ENCODE measurements at places on chromosomes 3 and 15. TPM values are rescaled to one million over a fixed set of nuclear protein-coding genes. Genes with fewer than 3 reads are reported as not detected.

DNA sequence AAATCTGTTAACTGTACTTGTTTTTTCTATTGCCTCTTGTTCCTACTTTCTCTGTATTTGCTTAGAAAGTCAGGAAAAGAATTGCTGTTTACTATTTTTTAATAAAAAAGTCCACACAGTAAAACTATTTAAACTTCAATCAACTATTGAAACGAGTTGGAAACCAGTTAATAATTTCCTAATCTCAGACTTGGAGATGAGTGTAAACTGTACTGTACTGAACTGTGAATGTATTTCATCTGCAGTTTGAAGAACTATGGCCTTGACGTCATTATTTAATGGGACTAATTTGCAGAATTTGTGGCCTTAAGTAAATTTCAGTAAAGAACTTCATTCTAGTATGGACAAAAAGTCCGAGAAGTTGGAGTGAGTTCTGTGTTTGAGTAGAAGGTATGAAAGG, 89.1 kb downstream of the LRRC28 start:
- DNase-seq = no peak

GRCh38 chr3:102400142-102400541, 34.7 kb upstream of the ZPLD1 start:
- no peak for DNase-seq

DNA sequence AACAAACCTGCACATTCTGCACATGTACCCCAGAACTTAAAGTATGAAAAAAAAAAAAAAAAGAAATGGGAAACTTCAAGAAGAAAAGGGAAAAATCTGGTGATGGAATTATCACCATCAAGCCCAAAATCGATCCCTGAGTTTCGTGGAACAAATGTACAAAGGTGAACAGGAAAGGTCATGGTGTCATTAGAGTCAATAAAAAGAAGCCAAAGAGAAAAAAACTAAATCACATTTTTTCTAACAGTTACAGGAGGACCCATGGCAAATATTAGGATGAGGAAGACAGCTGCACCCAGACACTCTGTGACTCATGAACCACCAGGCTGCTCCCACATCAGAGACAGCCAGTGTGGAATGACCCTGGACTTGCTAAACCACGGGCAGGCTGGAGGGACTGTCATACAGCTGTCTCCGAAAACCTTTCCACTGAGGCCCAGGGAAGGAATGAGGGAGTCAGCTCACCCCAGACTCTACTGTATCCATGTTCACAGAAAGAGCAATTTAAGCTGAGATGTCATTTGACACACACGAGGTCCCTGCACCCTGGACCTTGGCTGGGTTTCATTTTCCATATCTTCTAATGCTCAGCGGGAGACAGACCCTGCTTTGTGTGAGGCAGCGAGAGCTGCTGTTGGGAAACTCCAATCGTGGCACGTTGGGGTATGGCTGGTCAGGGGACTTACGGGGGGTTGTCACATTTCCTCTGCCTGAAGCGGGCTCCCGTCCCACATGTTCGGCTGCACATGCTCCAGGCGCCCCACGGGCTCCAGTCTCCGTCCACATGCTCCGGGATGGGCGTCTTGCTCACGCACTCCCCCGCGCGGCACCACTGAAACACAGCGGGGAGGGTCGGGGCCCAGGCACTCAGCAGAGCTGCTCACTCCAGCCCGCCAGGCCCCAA, 210.2 kb downstream of the ADAMTS17 start:
- no peak for DNase-seq

DNA sequence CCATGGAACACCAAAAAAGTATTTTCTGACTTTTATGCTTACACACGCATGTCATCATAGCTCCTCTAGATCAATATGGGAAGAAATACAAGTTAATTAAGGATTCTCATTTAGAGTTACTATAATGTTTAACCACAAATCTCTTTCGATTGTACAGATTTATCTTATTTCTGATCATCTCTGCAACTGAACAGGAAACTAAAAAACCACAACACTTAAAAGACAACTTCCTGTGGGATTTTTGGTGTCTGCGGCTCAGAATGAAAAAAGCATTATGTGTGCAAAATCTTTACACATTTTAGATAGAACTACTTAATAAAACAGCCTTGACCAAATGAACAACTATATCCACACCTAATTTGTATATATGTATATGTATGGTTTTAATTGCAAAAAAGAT, 3.0 kb upstream of the TJP1 start:
- DNase-seq = no peak

DNA sequence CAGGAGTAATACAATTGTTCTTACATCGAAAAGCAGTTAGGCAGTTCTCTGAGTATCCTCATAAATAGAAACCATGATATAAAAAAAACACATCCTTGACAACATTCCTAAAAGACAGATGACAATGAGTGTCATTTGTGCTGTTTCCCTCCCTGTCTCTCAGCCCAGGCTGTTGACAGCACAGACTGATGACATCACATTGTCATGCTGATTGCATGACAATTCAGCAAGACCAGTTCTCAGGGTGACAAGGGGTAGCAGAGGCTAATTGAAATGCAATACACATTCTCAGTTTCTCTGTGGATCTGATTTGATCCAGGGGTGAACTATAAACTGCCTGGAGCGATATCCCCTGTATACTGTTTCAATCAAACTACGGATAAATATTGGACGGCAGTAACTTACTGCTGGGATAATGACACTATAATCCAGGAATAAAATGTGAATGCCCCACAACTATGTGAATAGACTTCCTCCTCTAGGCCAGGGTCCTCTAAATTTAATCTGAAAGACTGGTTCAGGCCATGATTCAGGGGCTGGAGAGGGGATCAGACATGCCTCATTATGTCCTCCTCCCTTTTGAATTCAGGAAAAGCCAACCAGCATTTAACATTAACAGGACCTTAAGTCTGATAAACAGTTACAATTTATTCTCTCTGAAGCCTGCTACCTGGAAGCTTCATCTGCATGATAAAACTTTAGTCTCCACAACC, 16.7 kb upstream of the EIF1B start:
- no peak for DNase-seq

GRCh38 chr15:81914734-81915256, 131.0 kb downstream of the MEX3B start:
- peak; percentile 13 for DNase-seq

DNA sequence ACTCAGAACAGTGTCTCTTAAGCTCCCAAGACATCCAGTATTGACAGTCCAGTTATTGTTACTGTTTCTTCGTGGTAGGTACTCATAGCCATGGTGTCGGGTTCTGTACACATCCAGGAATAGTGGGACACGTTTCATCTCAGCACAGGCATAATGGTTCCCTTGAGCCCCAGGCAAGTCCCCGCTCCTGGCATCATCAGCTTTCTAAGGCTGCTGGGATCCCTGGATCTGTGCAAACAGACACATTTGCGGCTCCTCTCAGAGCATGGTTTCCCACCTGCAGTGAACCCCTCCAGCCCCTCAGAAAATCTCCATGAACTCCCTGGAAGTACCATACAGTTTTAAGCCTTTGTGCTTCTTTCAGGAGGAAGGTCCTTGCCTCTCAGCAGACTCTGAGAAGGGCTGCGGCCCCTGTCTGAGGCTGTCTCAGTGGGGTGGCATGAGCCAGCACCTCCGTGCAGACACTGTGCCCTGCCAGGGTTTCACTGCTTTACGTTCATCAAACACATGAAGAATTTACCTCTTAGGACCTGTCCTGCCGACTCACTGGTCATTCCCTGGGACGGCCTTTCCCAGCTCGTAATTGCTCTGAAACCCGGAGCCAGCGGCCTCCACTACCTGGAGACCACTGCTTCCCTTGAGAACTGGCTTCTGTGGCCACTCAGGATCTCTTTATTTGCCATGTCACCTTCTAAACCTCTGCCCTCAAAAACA, 124.9 kb downstream of the LRRK1 start:
- DNase-seq = no peak

DNA sequence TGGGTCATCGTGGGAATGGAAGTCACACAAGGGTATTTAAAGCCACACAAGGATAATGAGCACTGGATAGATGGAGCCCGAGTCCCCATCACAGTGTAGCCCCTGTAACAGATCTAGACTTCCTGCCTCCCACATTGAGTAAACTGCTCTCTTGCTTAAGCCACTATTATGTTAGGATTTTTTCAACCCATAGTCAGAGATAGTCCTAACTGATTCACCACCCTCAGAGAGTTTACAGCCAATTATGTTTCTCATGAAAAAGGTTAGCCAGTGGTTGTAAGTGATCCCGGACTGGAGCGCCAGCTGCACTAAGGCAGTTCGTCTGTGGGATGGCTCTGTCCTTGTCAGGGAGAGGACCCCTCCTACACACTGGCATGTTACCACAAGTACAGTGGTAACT, 77.0 kb downstream of the KLF13 start:
- no peak for DNase-seq

DNA sequence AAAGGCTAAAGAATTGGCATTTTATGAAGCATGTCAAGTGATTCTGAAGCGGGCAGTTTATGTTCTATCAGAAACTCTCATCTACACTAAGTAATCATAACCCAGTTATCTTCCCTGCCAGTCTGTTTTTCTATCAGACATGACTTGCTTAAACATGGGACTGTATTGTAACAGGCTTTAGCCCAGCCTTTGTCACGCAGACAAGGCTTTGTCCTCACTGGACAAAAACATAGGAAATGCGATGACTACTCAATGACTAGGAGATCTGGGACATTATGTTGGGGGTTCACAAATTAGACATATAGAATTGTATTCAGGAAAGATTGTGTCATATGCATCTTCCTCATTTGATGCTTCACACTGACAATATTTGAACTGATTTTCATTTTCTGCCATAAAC, 115.5 kb downstream of the GADL1 start:
- no peak for DNase-seq

DNA sequence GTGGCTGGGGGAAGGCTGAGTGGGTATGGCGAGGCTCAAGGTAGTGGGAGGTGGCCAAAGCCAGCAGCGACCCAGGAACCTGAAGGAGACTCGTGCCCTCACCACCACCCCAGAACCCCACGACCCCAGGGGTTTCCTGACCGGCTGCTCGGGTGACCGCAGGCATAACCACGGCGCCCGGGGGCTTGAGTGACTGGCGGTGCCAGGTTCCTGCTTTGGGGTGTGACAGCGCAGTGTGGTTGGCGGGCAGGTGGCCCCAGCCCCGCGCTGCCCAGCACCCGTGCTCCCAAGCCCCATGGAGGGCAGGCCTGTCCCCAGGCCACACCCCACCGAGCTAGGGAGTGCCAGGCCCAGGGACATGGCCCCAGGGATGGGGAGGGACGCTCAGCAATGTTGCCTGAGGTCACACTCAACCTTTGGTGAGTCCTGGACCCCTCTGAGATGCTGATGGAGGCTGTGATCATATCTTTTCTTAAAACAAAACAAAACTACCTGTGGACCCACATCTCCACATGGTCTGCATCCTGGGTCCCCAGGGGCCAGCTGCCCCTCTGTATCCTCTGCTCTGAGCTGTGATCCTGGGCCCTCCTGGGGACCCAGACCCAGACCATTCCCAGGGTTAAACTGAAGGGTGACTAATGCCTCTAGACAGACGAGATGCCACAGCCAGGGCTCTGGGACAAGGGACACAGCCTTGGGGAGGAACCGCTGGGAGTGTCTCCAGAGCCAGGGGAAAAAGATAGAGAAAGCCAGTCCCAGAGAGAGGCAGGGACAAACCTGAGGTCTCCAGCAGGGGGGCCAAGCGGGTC, 13.0 kb downstream of the DNAJB8 start:
- no peak for DNase-seq

DNA sequence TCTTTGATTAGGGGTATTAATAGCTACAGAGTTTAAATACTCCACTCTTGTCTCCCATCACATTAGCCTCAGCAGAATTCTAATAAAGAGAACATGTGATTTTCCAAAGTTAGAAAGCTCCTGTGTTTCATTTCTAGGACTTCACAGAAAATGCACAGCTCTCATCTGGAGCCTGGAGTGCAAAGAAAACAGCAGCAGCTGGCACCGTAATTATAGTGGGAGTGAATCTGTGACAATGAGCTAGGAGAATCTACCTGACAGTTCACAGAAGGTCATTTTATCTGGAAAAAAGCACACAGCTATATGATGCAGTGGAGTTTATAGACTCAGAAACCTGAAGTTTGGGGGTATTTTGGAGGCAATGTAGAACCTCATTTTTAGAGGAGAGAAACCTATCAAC, 5.4 kb upstream of the TRIM59 start:
- DNase-seq = no peak

DNA sequence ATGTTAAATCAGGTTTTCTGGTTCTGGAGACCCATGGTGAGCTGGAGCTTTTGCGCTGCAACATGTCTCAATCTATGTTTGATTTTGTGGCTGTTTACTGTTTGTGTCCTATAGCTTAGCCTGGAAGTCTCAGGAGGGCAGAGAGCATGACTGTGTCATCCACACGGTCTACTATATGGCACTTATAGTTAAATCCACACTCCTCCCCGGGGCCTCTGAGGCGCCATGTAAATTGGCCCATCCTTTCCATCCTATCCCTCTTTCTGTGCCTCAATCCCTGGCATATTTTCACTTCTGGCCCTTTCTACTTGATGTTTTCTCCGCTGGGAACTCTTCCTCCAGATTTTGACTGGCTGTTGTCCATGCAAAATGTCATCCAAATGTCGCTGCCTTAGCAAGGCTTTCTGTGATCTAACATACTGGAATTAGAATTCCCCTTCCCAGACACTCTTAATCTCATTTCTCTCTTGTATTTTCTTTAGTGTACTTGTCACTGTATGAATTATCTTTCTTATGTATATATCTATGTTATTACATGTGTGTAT, 560.8 kb upstream of the RGMA start:
- no peak for DNase-seq

DNA sequence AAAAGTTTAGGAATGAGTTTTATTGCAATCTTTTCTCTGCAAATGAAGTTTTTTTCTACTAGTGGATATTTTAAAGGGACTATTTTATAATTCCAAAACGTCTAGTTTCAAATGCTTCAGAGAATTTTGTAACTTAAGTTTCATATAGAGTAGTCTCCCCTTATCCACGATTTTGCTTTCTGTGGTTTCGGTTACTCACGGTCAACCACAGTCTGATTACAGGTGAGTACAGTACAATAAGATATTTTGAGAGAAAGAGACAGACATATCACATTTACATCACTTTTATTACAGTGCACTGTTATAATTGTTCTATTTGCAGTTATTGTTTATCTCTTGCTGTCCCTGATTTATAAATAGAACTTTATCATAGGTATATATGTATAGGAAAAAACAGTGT, 7.4 kb upstream of the EOGT start:
- no peak for DNase-seq

- DNase-seq = peak; percentile 85
Measured at GRCh38 chr15:31396881-31397560, 70.4 kb downstream of the KLF13 start.

DNA sequence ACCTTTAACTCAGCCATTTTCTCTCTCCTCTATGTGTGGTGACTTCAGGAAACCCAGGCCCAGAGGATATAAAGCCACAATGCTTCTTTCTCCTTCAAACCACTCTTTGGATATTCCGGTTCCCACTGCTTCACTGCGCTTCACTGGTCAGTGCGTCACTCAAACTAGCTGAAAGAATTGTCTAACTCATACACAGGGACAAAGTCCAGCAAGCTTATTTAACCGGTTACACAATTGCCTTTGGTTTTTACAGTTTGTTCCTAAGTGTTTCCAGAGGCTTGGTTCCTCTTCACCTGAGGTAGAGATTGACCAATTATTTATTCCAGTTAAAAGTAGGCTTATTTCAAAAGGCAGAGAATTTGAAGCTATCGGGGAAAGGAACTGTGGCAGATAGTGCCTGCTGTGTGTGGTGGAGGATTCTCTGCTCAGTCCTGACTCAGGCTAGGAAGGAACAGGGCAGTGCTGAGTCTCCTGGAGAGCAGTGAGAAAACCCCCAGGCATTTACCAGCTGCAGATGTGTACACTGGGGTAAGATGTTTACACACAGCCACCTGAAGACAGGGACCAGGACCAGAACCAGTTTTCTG, at the start of gene HGD:
Gene HGD (minus strand): TSS at position 145 of the 587 bp plus-strand sequence. CDS start 128 bp downstream, at position 17.
- DNase-seq = no peak

LMAN1L gene
- total RNA-seq = not detected

OCA2 gene
- total RNA-seq = 0.12 TPM

SPINK8 gene
- not detected for total RNA-seq

NR2E3 gene
- total RNA-seq = not detected

SIDT1 gene
- total RNA-seq = not detected

Data from H4 (cell line).